ENCODE measurements at places on chromosomes 5 and 9.
A peak's percentile ranks its signal among the peaks of the same experiment; 100 is the strongest.

GRCh38 chr5:141042555-141042954, 8.6 kb upstream of the PCDHB1 start:
- DNase-seq = no peak

- DNase-seq = peak; percentile 32
These were observed 10.3 kb downstream of the CDC37L1 start for GRCh38 chr9:4689687-4690104.

DNA sequence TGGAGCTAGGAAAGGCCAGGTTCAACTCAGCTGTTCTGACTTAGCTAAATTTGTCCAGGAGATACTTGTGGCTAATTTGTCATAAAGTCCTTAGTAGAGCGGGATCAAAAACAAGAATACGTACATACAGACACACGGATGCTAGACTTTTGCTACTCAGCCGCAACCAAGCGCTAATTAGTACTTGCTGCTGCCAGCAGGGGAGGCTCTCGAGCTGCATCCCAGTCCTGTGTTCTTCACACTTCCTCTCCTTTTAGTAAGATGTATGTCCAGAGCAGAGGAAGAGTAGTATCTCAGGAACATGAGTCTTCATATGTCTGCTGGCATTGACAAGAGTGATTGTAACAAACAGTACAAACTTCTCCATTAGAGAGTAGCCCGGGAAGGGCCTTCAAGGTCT, 58.3 kb downstream of the CYFIP2 start:
- DNase-seq = no peak

- no peak for DNase-seq
These were observed 14.4 kb upstream of the CDC20B start for GRCh38 chr5:55187370-55187769.

GRCh38 chr5:65835191-65835590, 91.2 kb upstream of the ERBIN start:
- DNase-seq = no peak

DNA sequence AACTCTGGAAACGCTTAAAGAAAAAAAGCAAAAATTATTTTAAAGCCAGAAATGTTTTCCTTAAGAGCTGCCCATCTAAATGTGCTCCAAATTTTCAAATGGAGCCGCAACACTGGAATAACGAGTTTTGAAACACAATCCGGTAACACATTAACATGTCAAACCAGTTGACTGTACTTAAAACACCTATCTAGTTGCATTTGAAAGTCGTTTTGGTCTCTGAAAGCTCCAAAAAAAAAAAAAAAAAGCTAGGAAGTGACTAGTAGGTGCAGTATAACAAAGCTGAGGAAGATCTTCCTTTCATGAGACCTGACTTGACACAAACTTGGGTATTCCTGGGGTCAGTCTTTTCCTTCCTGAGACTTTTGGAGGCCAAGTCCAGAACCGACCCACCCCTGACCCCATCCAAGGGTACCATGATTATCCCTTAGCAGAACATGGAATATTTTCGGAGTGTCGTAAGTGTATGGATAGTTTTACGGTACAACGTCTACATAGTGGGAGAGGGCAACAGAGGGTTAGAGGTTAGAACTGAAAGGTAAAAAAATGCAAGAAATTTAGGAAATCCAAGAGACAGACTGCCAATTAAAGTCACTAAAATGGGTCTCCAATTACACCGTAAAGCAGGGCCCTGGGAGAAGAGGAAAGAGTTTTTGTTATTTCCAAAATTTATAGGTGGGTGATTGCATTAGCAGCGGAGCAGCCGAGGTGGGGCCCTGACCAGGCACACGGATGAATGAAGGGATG, 812 bp downstream of the CETN3 start:
- DNase-seq = no peak

DNA sequence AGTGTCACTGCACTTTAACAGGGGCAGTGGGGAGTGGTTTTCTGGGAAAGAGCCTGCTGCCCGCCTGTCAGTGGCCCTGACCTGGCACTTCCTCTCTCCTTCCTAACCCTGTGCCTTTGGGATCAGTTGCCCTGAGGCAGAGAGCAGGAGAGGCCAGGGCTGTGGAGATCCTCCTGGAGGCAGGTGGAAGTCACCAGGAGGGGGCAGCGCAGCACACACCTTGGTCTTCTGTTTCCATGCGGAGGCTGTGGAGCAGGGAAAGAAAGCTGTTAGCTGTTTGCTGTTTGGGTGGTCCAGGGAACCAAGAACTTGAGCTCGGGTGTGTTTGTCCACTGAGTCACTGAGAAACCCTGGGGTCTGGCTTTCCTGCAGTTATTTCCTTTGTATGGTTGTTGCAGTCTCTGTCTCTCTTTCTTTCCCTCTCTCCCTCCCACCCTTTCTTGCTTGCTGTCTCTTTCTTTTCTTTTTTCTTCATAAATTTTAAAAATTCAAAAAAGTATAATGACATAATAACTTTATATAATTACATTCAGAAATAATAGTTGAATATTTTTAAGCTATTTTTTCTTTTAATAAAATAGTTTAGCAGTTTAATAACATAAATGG, 28.1 kb downstream of the NTRK2 start:
- peak; percentile 28 for DNase-seq

GRCh38 chr9:99811598-99812383, 9.9 kb upstream of the NR4A3 start:
- DNase-seq = no peak

DNA sequence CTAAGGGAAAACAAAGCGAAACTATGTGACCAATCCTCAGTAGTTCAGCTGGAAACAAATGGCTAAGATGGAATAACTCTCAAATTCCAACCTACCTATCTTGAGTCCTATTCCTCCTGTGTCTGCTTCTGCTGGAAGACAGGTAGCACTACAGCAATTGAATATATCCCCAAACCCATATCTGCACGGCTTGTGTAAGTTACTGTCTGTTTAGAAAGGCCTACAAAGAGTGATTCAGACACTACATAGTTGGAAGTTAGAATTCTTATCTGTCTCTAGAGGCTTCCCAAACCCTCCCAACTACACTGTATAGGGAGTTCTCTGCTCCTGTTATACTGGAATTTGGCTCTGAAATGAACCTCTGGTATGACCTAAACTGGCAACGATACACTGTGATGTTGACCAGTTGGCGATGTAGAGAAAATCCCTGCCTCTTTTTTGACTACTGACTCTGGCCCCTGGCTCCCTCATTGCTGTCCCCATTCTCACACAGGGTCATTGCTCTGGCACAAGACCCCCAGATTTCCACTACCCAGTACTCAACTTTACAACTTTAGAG, 22.6 kb upstream of the NADK2 start:
- no peak for DNase-seq

GRCh38 chr9:89375191-89375760, 57.0 kb downstream of the SECISBP2 start:
- DNase-seq = no peak

GRCh38 chr9:119005162-119005561, 364.1 kb downstream of the BRINP1 start:
- DNase-seq = no peak

GRCh38 chr9:20043461-20043860, 254.6 kb upstream of the SLC24A2 start:
- DNase-seq = no peak

- DNase-seq = no peak
These were observed 884.9 kb upstream of the WWC1 start for GRCh38 chr5:167406513-167406912.

DNA sequence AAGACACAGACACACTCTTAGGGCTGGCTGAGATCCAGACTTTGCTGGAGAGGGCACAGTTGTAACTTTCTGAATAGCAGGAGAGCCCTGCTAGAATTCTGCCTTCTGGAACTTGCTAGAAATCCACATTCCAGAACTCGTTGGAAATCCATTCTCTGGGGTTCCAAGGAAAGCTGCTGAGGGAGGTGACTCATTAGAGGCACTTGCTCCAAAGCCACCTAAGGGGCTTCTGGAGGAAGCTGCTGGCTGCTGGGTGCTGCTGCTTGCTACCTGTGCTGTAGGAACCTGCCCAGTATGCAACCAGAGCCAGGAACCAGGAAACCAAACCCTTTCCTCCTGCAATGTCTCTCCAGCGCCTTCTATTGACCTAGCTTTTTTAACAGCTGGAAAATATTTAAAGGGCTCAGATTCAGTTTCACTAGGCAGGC, 4.1 kb upstream of the TLE4 start:
- no peak for DNase-seq

All from stimulated activated CD4-positive, alpha-beta T cell treated with anti-CD3 and anti-CD28 coated beads, Interleukin-1b, Interleukin-23, amount 100 ng/mL, for 48 hours (primary cell).